Testis (tissue), 5 donors: ENCODE measurements at places on chromosomes 2 and 18.
A peak's percentile ranks its signal among the peaks of the same experiment; 100 is the strongest.

DNA sequence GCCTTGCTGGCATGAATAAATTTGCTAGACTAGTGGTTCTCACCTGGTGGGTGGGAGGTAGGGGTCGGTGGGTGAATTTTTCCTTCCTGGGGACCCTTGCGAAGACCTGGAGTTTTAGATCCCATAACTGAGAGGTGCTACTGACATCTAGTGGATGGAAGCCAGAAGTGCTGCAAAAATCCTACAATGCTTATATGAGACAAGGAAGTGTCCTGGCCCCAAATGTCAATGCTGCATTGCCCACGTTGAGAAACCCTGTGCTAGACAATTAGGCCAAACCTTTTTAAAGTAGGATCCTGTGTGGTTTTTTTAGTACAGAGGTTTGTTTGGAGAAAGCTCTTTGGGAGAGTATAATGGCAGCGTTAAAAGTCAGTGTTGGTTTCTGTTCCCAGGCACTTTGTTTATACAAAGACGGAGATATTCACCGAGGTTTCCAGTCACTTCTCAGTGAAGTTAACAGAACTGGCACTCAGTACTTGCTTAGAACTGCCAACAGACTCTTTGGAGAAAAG lies 9.6 kb downstream of the SERPINB8 start:
- peak; percentile 75 for DNase-seq

- no peak for DNase-seq
These were observed 37.8 kb downstream of the CAPN13 start for GRCh38 chr2:30769481-30769780.

- DNase-seq: no peak
These were observed 101.6 kb upstream of the TTN start for GRCh38 chr2:178908810-178909209.

DNA sequence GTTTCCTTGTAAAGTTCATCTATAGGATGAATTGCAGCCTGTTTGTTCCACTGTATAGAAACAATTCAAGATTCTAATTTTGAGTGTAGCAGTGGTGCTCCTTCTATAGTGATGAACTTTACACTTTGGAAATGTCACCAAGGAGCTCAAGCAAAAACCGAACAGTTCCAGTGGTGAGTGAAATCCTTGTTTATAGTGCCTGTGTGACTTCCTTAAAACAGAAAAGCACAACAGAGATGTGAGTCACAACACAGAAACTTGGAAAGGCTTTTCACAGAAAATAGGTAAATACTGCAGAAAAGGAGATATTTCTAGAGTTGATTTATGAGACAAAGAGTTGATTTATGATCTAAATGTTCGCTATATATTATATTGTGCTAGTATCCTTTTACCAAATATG lies 482.0 kb downstream of the PTPRM start:
- DNase-seq: no peak

- DNase-seq: no peak
These were observed 23.3 kb downstream of the GRB14 start for GRCh38 chr2:164597983-164598382.

- peak; percentile 63 for DNase-seq
These were observed 44.2 kb downstream of the GLI2 start for GRCh38 chr2:120779781-120780283.

GRCh38 chr2:161990036-161990435 lies 84.0 kb downstream of the DPP4 start:
- DNase-seq: no peak

GRCh38 chr2:40725950-40726349 lies 274.1 kb upstream of the SLC8A1 start:
- no peak for DNase-seq

DNA sequence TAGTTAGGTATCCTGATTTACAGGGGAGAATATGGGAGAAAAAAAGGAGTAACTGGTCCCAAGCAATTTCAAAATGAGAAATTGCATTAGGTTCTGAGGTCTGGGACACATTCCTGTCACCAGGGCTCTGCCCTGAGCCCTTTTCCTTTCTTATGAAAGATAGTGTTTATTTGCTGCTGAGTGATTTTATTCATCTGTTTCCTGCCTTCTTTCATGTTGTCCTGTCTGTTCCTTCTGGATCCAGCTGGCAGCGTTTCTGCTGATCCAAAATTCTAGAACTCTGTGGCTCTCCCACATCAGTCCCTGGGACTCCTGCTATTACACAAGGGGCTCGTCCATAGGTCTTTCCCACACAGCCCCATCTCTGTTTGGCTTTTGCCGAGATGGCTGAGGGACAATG lies 519.1 kb upstream of the SALL3 start:
- DNase-seq: no peak

- peak; percentile 73 for DNase-seq
These were observed 59.9 kb upstream of the REG3A start for GRCh38 chr2:79219383-79219988.

- no peak for DNase-seq
These were observed 3.6 kb upstream of the ST3GAL5 start for GRCh38 chr2:85892216-85892944.

GRCh38 chr2:3044587-3045317 lies 332.9 kb downstream of the EIPR1 start:
- DNase-seq: no peak

GRCh38 chr2:111912547-111912946 lies 14.1 kb downstream of the MERTK start:
- no peak for DNase-seq

DNA sequence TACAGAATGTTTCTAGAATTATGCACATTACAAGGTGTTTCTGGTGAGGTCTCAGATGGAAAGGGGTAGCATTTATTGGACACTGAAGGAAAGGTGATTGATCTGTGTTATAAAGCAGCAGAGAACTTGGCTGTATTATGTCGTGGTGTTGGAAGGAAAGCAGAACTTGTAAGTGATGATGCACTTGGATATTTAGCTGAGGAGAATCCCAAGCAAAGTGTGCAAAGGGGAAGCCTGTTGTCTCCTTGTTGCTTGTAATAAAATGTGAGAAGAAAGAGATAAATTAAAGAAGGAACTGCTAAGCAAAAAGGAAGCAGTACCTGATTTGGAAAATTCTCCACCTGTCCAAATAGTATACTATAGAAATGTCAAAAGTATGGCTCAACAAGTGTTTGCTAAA lies 12.2 kb upstream of the SCYGR5 start:
- DNase-seq: no peak

DNA sequence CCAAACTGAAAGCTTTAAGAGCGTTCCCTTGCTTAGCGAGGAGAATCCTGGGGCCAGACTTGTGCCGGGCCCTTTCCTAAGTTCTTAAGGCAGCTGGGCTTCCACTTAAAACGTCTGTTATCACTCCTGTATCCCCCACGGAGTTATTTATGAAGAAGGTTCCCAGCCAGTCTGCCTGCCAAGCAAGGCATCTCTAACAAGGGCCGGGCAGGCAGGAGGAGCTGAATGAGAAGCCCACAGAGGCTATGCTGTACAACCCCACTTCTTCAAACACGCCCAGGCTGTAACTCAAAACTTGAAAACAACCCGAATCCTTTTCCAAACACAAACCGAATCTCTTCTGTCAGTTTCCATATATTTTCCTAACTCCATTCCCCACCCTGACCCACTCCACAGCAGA lies 39.0 kb upstream of the ZFP36L2 start:
- no peak for DNase-seq

DNA sequence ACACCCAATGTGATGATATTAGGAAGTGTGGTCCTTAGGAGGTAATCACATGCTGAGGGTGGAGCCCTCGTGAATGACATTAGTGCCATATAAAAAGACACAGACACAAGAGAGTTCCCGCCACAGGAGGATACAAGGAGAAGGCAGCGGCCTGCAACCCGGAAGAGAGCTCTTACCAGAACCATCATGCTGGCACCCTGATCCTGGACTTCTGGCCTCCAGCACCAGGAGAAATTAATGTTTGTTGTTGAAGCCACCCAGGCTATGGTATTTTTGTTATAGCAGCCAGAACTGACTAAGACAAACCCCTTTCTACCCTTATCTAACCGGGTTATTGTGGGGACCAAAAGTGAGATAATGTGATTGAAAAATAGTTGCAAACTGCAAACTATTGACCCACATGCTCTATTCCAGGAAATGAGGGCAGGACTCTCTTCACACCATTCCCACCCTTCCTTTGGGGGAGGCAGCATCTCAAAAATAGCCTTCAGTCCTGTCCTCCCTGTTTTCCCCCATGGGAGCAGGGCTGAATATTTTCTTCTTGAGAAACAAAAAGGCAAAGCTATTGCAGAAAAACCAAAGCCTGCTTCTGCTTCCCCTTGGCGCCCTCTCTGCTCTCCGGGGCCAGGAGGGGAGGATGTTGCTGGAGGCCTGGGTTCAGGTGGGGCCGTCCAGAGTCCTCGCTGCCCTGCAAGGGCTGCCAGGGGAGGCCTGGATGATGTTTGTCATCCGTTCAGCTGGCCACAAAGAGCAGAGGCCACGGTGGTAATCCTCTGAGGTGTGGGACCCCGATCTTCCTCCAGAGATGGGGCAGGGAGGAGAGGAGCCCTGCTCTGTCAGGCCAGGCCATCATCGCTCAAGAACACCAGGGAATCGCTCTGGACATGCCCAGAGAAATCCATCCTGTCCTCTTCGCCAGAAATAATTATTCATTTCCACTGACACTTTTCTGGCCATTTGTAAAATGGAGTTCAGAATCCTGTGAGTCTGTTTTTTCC lies 73.8 kb upstream of the HAAO start:
- DNase-seq: no peak

DNA sequence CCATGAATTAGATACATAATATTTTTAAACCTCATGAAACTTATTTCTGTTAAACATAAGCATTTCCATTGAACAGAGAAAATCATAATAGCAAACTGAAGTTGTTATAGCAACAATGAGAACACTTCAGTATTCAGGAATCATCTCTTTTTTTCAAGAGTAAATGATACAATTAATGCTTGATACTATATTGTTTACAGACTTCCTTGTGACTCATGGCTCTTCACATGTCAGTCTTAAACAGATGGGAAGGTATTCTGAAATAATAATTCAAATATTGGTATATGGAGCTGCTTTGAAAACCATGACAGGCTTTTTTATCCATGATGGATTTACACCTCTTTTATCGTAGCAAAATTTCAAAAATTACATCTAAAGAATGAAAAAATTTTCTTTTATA lies 226.5 kb upstream of the RBMS1 start:
- no peak for DNase-seq
